ENCODE measurements at places on chromosomes 5 and 9.

DNA sequence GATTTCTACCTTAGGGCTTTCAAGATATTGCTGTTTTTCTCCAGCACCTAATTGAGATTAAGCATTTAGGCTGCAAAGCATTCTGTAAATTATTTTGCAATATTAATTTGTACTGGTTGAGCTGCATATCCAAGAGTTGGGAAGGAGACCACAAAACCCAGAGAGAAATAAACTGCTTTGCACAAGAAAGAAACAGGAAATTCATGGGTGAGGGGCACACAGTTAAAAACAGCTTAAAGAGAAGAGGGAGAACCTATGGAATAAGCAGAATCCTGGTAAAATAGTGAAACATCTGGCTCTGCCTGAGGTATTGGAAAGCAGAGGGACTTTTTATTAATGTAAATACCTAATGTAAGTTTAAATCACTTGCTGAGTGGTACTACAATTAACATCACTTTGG, 243.0 kb downstream of the TMEM167A start:
- no peak for DNase-seq

DNA sequence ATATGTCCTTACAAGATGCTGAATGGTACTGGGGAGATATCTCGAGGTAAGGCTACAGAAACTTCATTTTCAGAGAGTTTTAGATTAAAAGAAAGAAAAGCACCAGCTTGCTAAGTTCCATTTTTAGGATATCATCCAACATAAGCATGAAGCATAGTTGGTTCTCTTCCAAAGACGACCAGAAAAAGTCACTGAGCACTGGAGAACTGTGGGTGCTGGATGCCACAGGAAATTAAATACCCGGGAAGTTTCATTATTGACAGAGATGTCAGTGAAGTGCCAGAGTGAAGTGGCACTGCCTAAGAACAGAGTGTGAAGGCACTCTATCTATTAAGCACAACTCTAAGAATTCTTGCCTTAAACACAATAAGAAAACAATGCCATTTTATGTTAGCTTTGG, 76.8 kb downstream of the PIK3R1 start:
- DNase-seq, result no peak

GRCh38 chr9:6433410-6433809, 20.4 kb downstream of the UHRF2 start:
- no peak for DNase-seq

DNA sequence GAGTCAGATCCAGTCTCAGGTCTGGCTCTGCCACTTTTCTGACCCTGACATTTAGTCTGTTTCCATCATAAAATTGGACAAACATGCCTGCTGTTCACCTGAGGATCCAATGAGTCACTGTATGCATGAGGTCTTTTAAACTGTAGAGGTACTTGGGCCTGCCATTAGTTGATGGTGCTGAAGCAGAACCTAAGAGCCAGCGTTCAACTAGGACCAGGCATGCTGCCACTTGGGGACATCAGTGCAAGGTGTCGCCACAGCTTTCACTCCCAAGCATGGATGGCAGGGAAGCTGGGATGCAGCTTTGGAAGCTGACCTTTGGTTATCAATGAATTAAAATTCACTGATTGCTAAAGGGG, 37.1 kb downstream of the NEUROG1 start:
- DNase-seq, result no peak

- no peak for DNase-seq
These were observed 86.1 kb downstream of the WWC1 start for GRCh38 chr5:168377525-168377924.

GRCh38 chr5:116387738-116388137, 186.9 kb downstream of the SEMA6A start:
- DNase-seq, result no peak

DNA sequence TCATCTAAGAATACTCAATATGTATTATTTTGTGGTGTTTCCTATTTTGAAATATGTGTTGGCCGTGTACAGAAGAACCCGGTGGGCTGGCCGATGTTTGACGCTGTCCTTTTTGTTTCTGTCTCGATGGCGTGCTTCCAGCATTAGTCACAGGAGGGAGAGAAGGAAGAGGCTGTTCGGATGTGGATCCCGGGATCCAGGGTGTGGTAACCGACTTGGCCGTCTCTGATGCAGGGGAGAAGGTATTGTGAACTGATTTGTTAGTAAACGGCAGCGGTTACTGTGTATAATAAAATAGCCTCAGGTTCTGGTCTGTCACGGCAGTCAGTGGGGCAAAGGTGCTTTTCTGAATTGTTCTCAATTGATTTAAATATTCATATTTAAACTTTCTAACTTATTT, 275.0 kb downstream of the ARHGEF28 start:
- DNase-seq, result no peak

DNA sequence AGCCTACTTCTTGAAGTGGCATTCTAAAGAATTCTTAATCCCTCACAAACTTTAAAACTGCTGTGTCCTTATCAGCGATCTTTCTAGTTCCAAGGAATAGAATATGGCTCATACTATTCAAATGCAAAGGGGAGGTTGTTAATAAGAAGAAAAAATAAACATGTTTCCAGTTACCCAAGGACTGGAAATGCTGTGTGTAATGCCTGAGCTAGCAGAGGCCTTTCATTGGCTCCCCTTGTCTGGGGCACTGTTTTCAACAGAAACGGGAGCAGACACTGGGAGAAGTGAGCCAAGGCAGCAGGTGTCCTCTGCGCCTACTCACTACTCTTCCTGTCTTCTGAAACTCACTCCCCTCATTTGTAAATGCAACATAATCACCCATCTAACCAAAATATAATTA, 253.0 kb downstream of the MARCHF11 start:
- DNase-seq, result no peak

DNA sequence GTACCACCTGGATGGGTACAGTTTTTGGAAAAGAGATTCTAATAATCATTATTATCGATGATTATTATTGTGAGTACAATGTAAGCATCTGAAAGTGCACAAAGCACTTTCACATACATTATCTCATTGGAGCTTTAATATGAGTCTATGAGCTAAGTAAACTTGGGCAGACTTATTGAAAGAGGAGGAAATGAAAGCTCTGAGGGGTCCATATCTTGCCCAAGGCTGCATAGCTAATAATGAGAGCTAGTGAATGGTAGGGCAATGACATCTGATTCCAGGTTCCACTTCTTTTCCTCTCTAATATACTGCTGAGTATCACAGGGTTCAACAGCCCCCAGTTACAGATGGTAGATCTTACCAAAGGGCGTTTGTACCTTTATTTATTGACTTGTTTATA, 26.1 kb downstream of the TIMD4 start:
- DNase-seq, result no peak

GRCh38 chr5:97427235-97427634, 244.2 kb upstream of the RIOK2 start:
- DNase-seq, result no peak

DNA sequence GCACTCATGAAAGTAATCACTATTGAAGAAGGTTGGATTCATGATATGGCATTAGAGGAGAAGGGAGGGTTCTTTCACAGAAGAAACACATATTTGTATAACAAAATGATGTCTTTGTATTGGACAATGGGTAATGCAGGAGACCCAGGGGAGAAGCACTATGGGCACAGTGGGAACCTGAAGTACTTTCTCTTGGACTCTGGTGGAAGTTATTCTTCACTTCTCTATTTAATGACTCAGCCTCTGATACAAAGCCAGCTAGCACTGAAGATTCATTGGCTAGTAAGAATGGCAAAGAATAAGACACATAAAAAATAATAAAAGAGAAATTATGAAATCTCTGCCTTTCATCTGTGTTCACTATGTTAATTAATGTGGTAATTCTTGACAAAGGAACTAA, 149.9 kb upstream of the PRR16 start:
- DNase-seq, result no peak

DNA sequence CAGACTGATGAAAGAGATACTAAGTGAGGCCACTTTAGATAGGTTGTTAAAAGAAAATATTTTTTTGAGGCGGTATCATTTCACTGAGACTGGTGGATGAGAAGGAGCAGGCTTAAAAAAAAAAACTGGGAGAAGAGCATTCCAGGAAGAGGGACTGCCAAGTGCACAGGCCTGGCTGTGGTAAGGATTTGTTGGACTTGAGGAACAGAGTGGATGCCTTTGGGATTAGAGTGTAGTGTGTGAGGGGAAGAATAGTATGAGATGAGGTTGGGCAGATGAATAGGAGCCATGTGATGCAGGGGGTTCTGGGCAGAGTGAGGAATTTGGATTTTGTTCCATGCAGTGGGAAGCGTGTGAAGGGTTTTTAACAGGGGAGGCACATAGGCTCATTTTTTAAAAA, 57.9 kb downstream of the PBX3 start:
- no peak for DNase-seq

DNA sequence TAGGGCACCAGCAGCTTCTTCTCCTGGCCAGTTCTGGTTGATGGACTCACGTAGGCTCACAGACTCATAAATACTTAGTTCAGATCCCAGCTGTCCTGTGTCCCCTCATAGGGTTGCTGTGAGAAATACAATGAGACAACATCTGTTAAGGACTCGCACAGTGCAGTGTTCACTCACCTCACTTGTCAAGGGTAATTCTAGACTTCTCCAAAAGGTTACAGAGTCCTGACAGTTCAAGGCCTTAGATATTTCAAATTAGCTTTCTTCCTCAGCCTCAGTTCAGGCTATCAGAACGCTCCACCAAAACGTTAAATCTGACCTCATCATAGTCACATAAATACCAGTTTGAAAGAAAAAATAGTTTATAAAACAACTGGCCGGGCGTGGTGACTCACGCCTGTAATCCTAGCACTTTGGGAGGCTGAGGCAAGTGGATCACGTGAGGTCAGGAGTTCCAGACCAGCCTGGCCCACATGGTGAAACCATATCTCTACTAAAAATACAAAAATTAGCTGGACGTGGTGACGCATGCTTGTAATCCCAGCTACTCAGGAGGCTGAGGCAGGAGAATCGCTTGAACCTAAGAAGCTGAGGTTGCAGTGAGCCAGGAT, 106.3 kb downstream of the UGCG start:
- DNase-seq, result no peak

- no peak for DNase-seq
These were observed 77.6 kb downstream of the UGCG start for GRCh38 chr9:111974092-111974681.

DNA sequence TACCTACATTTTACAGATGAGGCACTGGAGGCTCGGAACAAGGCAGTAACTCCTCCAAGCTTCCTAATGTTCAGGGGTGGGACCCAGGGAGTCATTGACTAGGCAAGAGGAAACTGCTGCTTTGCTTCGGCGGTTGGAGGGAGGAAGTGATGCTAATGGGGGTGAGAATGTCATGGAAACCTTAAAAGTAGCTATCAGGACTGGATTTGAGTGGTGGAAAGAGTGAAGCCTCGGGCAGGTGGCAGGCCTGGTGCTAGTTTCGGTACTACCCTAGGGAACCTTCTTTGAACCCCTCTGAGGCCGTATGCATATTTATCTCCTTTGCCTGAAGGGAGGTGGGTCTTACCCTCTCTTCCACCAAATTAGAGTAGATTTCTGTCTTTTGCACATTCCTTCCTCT, 1.6 kb downstream of the BSPRY start:
- no peak for DNase-seq

DNA sequence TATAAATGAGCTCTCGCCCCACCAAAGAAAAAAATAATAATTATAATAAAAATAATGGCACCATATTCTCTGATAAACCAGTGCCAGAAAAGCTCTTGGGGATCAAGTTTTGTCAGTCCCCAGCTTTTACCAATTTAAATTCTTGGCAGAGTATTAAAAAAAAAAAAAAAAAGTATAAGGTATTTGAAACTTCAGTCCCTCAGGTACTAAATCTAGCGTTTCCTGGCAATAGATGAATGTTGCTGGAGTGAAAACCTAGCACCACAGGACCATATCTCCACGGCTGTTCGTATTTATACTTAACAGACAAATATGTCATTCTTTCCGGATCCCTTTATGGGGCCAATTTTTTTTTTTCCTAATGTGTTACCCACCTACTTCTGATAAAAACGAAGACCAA, 646.2 kb downstream of the CCDC171 start:
- DNase-seq, result no peak

DNA sequence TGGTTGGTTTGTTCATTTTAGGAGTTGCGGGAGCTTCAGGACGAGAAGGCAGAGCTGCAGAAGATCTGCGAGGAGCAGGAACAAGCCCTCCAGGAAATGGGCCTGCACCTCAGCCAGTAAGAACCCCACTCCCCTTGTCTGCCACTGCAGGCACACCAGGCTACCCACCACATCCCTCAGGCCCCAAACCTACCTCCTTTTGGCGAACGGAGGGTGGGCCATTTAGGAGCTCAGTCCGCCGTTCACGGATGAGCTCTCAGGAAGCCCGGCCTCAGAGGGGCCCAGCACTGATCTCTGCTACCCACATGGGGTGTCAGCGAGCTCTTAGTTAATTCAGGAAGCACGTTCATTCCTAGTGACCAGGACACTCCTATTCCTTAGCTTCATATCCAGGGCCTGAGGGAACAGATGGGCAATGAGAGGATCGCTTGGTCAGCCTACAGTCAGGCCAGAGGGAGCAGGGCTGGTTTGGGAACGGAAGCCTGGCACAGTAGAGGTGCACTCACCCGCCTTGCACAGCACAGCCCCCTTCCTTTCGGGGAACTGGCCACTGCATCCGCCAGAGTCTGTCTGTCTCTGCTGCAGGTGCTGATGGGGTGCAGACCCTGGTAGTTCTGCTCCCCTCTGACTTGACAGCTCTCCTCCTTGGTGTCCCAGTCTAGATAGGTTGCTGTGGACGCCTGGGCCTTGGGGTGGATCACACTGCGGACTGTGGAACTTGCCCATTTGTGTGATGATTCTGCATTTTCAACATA, 21.4 kb downstream of the HNRNPH1 start:
- no peak for DNase-seq

- no peak for DNase-seq
These were observed 153.9 kb downstream of the ARRDC3 start for GRCh38 chr5:91229031-91229727.
